ENCODE measurements at places on chromosomes 1 and 21.

GRCh38 chr1:117535821-117536220 is 70.0 kb upstream of the TENT5C start:
- DNase-seq: no peak

DNA sequence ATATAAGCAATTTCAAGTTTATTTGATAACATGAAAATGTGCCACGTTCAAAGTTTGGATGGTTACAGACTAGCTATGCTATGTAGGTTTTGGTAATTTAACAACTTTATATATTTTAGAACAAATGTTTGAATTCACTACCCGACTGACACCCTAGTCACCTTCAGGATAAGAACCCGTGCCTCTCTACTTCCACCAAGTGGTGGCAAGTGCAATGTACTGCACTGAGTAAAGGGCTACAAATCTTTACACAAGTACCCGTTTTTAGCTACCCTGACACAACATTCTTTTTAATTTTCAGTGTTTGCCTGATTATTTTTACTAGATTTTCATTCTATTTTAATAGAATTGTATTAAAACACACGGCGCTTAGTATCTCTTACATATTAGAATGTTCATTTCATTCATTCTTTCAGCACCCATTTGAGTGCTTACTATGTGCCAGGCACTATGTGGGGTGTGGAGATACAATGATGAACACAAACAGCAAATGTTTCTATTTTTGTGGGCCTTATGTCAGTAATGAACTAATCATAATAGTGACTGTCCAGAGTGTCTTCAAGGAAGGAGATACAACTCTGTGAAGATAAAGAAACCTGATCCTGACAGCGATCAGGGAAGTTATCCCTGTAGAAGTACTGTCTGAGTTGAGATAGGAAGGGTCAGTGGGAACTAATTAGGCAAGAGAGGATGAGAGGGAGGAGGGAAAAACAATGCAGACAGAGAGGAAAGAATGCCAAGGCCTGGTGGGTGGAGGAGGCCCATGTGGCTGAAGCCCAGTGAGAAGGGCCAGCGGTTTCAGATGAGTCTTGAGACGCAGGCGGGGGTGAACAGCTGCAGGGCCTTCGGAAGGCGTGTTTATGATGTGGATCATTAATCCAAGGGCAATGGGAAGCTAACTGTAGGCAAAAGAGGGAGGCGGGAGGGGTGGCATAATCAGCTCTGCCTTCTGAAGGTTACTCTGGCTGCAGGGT is 3.8 kb downstream of the LCA5L start:
- peak; percentile 62 for DNase-seq

- DNase-seq: peak; percentile 67
Measured at GRCh38 chr1:232127190-232127589, 500.6 kb downstream of the DISC1 start.

- DNase-seq: no peak
Measured at GRCh38 chr1:33649759-33650158, 177.3 kb downstream of the ZSCAN20 start.

GRCh38 chr1:192442736-192443135 is 125.9 kb downstream of the RGS21 start:
- no peak for DNase-seq

DNA sequence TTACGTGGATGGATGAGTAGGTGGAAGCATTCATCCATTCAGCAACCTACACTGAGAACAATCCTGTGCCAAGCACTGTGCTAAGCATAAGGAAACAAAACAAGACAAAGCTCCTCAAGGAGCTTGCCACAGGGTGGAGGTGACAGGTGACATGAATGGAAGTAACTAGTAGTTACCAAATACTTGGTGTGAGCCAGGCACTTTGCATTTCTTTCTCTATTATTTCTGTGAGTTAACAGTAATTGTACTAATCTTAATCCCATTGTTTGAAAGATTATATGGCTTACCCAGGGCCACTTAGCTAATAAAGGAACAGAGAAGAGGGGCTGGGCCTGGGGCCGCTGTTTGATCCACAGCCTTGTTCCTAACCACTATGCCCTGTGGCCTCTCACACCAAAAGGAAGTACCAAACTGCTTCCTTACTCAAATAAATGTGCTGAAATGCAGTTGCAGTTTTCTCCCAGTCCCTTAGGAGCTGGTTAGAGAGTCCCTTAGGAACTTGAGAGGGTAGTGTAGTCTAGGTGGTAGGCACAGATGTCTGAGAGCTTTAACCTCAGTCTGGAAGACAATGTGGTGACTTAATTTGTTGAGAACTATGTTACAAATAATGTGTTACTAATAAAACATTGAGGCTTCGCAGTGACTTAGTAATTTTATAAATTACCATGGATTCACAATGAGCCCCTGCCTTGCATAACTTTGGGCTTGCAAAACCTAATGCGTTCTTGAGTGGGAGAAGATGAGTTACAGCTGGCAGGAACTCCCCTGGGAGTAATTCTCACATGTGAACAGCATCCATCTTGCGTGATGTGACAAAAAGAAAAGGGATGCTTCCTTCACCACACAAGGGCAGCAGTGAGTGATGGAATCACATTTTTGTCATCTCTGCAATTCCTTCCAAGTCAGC is 69.8 kb downstream of the MPZL1 start:
- DNase-seq: peak; percentile 97

DNA sequence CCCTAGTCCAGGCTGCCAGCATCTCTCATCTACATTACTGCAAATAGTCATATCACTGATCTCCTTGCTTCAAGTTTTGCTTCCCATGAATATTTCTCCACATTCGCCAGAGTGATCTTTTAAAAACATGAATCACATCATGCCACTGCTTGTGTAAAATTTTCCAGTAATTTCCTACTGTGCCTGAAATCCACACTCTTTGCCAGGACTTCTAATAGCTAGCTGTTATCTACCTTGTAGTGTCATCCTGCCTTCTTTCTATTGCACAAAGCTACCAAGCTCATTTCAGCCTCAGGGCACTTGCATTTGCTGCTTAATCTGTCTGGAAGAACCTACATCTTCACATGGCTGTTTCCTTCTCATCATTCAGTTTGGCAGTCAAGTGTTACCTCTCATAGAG is 33.9 kb upstream of the ZNF362 start:
- no peak for DNase-seq

GRCh38 chr1:220761688-220762427 is 13.7 kb downstream of the MTARC2 start:
- DNase-seq: no peak

GRCh38 chr1:89274411-89274857 is 1.8 kb upstream of the GBP5 start:
- peak; percentile 78 for DNase-seq

DNA sequence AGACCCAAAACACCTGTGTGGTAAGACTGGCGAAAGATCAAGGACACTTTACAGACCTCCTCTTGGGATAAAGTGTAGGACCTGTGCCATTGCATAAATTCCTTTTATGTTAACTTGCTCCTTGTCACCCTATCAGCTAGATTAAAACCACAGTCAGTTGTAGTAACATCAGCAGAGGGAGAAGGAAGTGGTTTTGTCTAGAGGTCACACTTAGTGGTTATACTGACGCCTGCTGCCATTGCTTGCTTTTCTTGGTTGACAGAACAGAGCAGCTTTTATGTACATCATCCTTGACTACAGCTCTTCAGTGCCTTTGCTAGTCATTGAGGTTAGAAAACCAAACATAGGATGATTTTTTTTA is 101.4 kb downstream of the PBX1 start:
- DNase-seq: peak; percentile 49

DNA sequence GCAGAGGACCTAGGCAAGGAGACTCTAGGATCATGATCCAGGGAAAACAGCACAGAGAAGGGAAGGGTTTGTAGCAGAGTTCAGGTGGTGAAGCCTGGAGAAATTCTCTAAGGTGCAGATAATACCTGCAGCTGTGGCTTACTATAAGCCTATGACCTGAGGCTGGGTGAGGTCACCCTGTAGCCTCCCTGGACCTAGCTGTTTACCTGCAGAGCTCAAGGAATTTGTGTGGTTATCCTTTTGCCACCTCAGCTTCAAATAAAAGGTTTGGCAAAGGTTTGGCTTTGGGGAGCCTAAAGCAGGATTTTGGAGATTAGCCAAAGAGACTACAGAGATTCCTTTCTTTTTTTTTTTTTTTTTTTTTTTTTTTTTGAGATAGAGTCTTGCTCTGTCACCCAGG is 79.5 kb upstream of the ZNF648 start:
- no peak for DNase-seq

DNA sequence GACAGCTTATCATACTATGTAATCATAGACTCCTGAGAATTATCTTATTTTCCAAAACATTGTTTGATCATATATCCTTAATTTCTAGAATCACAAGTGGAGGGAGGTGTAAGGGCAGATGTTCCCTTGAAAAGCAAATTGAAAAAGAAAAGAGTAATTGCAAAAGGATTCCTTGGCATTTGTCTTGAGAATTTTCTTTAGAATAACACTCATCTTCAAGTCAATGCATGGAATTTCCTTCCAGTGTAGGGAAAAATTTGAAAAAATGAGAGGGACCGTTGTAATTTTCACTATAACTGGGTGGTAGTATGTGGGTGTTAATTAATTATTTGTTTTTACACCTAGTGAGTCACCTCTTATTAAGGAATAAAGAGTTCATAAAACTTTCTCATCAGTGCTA is 724.6 kb upstream of the ADAMTS5 start:
- DNase-seq: no peak

GRCh38 chr21:38861989-38862683 is 56.4 kb downstream of the ETS2 start:
- no peak for DNase-seq

- DNase-seq: no peak
Measured at GRCh38 chr1:237794071-237794470, 96.7 kb downstream of the ZP4 start.

- peak; percentile 33 for DNase-seq
Measured at GRCh38 chr1:15177710-15178166, 24.2 kb downstream of the TMEM51 start.

- DNase-seq: peak; percentile 18
Measured at GRCh38 chr1:197224160-197224559, 43.9 kb upstream of the CRB1 start.

DNA sequence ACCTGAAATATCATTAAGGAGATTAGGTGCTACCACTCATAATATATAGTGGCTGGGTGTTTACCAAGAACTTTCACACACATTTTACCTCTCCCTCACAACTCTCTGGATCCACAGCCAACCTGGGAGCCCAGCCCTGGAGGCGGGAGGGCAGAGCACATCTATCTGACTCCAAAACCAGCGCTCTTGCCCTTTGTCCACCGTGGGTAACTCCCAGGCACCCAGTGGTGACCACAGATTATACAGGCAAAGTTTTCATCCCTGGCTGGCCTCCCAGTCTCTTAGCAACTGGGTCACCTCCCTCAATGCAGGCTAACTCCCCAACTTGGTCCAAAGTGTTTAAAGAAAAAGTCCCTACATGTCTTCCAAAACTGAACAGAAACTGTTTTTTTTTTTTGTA is 2.4 kb downstream of the PAQR7 start:
- no peak for DNase-seq

DNA sequence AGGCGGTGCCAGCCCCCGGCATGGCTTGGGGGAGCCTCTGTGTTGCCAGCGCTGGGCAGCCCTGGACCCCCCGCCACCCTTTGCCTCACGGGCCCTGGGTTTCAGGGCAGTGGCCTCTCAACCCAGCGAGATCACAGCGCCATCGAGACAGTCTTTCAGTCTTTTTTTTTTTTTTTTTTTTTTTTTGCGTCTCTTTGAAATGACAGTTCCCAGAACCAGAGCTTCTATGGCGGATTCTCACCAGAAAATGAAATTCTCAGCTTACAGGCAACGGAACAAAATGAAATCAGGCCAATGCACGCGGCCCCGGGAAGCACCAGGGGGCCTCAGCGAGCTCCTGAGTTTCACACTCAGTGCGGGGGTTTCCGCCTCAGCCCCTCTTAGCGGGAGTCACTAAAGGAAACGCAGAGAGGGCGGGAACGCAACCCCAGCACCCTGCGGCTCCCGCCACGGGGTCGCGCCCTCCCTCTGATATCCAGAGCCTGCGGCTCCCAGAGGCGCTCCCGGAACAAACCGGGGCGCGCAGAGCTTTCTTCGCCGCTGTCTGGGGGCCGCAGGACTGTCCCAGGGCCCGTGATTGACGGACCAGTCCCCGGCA is 8.0 kb upstream of the COL6A1 start:
- DNase-seq: peak; percentile 93

- DNase-seq: no peak
Measured at GRCh38 chr1:31981972-31982371, 31.7 kb upstream of the KHDRBS1 start.

DNA sequence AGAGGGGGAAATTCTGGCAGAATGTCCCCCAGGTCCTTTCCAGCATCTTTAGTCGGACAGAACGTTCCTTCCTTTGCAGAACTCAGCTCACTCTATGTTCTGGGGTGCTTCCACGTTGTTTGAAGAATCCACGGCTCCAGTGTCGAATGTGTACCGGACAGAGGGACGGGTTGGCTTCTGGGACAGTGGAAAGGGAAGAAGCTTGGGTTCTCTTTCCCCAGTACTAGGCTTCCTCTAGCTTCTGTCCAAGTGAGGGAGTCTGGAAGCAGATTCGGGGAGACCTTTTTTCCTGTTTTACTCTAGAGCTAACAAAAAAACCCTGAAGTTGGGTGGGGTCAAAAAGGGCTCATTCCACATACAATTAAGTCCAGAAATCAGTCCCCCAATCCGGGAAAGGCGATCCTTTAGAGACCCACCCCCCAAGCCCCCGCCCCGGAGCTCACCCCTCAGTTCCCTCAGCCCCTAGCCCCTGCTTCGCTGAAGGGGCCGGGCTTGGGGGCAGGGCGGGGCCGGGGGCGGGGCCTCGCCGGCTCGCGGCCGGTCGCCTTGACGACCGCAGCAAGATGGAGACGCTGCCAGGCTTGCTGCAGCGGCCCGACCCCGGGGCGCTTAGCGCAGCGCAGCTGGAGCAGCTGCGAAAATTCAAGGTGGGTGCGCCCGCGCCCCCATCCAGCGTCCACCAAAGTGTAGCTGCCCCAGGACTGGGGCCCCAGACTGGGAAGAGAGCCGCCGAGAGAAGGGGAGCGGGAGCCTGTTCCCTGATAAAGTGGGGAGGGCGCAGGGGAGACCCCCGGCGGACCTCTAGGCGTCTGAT is at the start of gene RIIAD1:
RIIAD1 (plus strand) TSS at position 549 of the 814 bp plus-strand sequence; CDS start at position 564, 15 bp downstream.
- peak; percentile 23 for DNase-seq

GRCh38 chr1:77672374-77672773 is 10.1 kb downstream of the ZZZ3 start:
- DNase-seq: no peak

GRCh38 chr1:67823615-67824014 is 9.7 kb downstream of the GNG12 start:
- DNase-seq: peak; percentile 50

- DNase-seq: no peak
Measured at GRCh38 chr21:31107176-31107785, 69.0 kb upstream of the KRTAP19-8 start.

DNA sequence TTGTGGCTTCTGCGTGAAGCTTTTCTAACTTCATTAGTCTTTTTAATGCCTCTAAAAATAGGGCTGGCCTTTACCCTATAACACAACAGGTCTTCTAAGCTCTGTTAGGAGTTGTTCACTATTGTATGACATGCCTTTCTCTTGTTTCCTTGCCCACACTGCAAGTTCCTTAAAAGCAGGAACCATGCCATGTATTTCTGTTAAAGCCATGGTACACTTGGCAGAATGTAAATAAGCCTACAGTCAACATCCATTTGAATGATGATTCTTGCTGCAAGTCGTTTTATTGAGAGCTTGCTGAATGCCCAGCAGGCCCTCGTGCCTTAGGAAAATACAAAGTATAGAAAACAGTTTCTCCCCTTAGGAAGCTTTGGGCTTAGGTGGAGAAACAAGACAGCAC is 214.6 kb downstream of the DUSP10 start:
- no peak for DNase-seq

All from fibroblast of villous mesenchyme (primary cell).